ENCODE measurements at places on chromosomes 7 and 10. TPM values are rescaled to one million over a fixed set of nuclear protein-coding genes. Genes with fewer than 3 reads are reported as not detected.

The RBP3 gene
- total RNA-seq = not detected

The ZNF862 gene
- total RNA-seq = 3.0 TPM

The NOS3 gene
- 0.44 TPM for total RNA-seq

The PIK3CG gene
- not detected for total RNA-seq

The STAMBPL1 gene
- total RNA-seq = 28.3 TPM

The EPHA1 gene
- total RNA-seq = not detected

The IKZF1 gene
- not detected for total RNA-seq

The FAM25G gene
- not detected for total RNA-seq

The PRPS1L1 gene
- total RNA-seq = not detected

The LAMB1 gene
- 118 TPM for total RNA-seq

The CRTAC1 gene
- total RNA-seq = 1.7 TPM

The AGAP6 gene
- total RNA-seq = 5.7 TPM

The SPDYE16 gene
- not detected for total RNA-seq

The NPC1L1 gene
- 0.09 TPM for total RNA-seq

The C10orf62 gene
- total RNA-seq = not detected

The PILRA gene
- 3.3 TPM for total RNA-seq

The SKIDA1 gene
- 1.2 TPM for total RNA-seq

The NPY4R gene
- total RNA-seq = 50.1 TPM

The TAX1BP1 gene
- 75.1 TPM for total RNA-seq

The ANKRD61 gene
- 0.26 TPM for total RNA-seq

The ASB13 gene
- total RNA-seq = 24.6 TPM

The TMEM176B gene
- total RNA-seq = not detected

The NOD1 gene
- total RNA-seq = 5.0 TPM

The URGCP gene
- 30.4 TPM for total RNA-seq

The LRMDA gene
- total RNA-seq = 3.4 TPM

The ACTL6B gene
- not detected for total RNA-seq

The CLEC5A gene
- not detected for total RNA-seq

The GHRHR gene
- not detected for total RNA-seq

The ELMO1 gene
- 4.0 TPM for total RNA-seq

The CLDN4 gene
- total RNA-seq = 5.8 TPM

The OR6V1 gene
- not detected for total RNA-seq

The GPR15LG gene
- 0.21 TPM for total RNA-seq

The ETV1 gene
- total RNA-seq = 2.1 TPM

The EZH2 gene
- total RNA-seq = 21.0 TPM

The CRPPA gene
- total RNA-seq = 0.64 TPM

The LRRC17 gene
- not detected for total RNA-seq

The MMD2 gene
- total RNA-seq = not detected

The ACBD7 gene
- total RNA-seq = 1.2 TPM

The PRSS1 gene
- total RNA-seq = not detected

The SPDYE2B gene
- not detected for total RNA-seq

The HKDC1 gene
- total RNA-seq = 9.3 TPM

Measured in A549 treated with dexamethasone at 1 μM for 4 hours (cell line).